Activated CD4-positive, alpha-beta T cell treated with anti-CD3 and anti-CD28 coated beads, Interleukin-2, amount 50 U/mL, for 24 hours (primary cell): ENCODE measurements at places on chromosomes 11 and 22.

DNA sequence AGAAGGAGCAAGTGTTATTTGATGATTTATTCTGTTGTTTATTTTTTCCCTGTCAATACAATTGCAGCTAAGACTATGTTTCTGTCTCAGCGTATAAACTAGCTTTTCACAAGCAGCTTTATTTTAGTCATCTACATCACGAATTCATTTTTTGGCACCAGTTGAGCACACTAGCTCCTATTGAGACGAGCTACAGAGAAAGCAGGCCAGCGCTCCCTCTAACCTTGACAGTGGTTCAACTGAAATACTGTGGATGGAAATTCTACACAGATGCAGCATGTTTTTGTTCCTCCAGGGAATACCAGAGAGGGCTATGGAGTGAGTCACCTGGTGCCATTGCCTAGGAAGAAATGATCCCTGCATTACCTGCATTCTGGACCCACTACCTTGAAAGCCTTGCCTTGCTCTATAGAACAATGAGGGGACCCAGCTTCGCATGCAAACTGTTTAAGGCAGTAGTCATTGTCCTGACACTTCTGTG, 108.2 kb upstream of the ARHGAP42 start:
- no peak for DNase-seq

DNA sequence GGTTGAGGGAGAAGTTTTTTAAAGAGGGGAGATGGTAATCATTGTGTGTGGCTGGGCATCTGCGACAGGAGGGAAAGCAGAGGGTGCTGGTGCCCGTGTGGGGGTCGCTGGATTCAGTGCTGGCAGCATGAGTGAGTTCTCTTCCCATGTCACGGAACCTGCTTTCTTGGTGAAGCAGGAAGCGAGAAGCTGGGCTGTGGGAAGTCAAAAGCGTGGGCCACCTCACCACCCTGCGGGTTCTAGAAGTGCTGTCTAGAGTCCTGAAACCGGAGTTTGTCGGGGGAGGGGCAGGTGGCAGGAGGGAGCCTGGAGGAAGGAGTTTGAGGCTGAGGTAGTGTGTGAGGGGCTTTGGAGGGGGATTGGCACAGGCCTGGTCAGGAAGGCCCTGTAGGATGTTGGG, 14.2 kb downstream of the SART1 start:
- DNase-seq, result no peak

DNA sequence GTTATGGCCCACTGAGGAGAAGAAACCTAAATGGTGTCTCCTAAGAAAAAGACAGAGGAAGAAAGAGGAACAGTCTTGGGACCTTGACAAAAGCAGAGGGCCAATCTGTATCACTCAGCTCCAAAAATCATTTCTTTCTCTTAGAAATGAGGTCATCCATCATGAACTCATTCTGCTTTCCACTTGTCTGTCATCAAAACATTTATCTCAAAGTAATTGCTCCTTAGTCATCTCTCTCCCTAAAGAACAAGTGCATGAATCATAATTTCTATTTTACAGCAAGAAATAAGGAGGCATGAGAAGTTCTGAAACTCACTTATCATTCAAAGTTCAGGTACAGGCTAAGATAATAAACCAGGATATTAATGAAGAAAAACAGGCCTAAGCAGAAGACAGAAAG, 375.6 kb downstream of the KCNA4 start:
- no peak for DNase-seq

DNA sequence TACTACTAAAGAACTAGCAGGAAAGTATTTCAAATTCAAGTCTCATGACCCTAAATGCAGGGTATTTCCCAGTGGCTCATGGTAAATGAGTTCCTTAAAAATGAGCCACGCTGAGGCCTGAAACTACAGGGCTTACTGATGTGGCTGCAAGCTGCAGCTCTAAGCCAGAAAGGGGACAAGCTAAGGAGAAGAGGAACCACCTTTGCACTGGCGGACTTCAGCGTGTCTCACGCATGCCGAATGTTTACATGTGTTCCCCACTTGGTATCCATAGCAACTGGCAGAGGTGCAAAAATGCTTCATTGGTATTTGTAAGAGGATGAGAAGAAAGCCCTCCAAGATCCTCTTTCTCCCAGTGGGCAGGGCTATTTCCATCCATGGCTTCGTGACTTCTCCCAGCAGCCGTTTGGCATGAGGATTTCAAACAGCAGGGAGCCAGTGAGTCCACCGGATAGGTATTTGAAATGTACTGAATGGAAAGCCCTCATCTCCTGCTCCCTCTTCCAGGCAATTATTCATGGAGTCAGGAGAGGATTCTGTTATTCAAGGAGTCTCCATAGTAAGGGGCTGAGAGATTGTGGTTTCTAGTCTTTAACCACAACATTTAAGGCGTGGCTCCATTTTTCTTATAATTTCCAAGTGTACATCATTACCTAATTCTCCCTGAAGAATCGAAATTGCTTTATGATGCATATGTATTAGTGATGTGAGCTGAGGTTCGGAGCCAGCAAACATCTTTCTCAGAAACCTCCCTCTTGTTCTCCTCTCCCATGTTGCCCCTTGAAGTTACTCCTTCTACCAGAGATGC, 55.3 kb upstream of the CD44 start:
- no peak for DNase-seq

GRCh38 chr11:83284501-83285150, 1.5 kb downstream of the CCDC90B start:
- DNase-seq, result no peak

DNA sequence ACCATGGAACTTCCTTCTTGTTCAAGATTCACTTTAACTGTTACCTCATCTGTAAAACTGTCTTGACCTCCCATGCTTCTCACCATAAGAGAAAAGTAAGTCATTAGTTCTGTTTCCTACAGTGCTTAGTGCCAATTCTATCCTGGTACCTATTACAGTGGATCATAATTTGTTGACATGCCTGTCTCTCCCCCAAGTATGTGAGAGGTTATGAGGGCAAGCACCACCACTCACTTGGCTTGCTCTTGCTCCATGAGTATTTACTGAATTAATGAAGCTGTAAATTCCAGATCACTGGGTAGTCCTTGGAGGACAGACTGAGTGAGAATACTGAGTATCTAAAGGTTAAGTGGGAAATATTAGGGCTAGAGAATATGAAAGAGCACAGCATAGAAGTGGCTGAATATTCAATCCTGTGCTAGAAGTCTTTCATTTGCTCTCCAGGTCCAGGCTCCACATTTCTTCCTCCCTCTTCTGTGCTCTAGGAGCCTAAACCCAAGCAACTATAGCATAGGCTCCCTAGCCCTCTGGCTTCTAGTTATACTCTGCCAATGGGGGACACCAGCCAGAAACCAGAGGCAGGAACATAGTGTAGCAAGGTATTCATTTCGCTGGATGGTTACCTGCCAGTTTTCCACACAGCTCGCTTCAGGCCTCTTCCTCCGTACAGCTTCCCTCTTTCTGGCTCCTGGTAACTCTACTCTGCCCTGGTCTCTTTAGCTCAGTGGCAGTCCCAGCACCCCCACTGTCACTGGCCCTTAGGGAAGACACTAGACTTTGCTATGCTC, 118.2 kb upstream of the SLC5A12 start:
- no peak for DNase-seq

DNA sequence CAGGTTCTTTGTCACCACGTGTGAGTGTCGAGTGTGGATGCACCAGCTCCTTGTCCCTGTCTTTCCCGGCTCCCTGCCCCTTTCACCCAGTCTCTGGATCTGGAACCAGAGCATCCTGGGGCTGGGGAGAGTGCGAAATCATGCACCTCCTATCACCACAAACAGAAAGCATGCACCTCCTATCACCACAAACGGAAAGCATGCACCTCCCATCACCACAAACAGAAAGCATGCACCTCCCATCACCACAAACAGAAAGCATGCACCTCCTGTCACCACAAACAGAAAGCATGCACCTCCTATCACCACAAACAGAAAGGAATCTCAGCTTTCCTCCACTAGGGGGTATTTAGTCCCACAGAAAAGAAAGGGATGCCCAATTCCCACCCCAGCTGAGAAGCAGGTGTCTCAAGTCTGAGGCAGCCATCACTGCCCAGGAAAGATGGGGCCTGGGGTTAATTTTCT, 5.9 kb upstream of the GLB1L3 start:
- no peak for DNase-seq

GRCh38 chr11:133524488-133524887, 7.8 kb downstream of the OPCML start:
- DNase-seq, result no peak

GRCh38 chr11:83791557-83791956, 505.4 kb upstream of the CCDC90B start:
- DNase-seq, result no peak

- DNase-seq, result peak; percentile 39
These were observed 88.7 kb downstream of the TP53I11 start for GRCh38 chr11:44861849-44862557.

DNA sequence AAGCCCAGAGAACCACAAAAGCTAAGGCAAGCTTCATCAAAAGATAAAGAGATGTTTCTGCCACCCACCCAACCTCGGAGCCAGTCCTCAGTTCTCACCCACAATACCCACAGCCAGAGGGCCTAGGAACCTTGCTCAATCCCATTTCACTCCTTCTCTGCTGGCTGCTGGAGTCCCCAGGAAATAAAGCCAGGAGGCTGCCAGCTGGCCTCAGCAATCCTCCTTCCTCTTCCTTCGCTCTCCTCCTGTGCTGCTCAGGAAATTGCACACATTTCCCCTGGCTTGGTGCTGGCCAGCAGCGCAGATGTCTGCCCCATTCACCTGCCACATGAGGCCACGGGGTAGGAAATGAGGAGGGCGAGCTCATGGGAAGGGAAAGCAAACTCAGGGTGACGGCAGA, 91.8 kb upstream of the LDLRAD3 start:
- no peak for DNase-seq

GRCh38 chr22:47111626-47112581, 349.5 kb downstream of the TBC1D22A start:
- no peak for DNase-seq
